ENCODE measurements at places on chromosomes 6 and 20.

- DNase-seq, result no peak
Observed at GRCh38 chr20:11158589-11158988, 484.8 kb upstream of the JAG1 start.

- DNase-seq, result no peak
Observed at GRCh38 chr6:144305985-144306384, 20.9 kb downstream of the UTRN start.

- DNase-seq, result no peak
Observed at GRCh38 chr20:15923030-15923776, 650.0 kb downstream of the KIF16B start.

- peak; percentile 61 for DNase-seq
Observed at GRCh38 chr6:162468326-162468725, 259.2 kb downstream of the PRKN start.

DNA sequence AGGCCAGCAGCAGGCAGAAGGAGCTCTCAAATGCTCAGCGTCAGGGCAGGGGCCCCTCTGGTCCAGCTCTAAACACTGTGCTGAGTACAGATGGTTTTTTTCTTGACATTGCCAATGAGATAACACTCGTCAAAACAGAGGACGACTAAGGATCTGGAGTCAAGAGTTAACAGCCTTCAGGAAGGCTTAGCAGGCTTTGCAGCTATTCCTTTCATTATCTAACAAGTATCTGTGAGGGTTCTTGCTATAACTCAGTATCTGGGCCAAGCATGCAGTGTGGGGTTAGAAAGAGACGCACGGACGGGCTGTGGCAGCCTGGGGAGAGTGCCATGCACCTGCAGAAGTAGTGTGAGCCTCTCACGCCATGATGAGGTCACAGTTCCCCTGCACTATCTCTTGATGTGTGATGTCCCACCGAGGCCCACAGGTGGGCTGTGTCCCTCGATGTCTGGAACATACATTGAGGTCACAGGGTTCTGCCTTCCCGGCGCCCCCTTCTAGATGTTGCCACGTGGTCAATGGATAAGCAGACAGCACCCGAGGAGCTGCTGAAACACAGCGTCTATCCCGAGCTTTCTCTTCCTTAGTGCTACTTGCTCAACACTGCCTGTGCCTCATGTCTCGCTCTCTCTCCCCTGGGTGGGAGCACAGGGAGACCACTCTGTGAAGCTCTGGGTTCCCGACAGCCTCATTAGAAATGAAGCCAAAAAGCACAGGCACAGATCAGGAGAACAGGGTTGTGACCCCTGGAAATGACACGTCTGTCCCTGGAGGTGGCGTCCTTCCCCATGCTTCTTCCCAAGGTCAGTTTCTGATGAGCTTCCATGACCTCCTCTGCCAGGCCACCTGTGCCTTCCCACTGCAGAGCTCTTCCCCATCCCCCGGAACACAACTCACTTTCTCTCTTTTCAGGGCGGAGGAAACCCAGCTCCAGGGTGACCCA is 85.5 kb upstream of the RPS6KA2 start:
- no peak for DNase-seq

DNA sequence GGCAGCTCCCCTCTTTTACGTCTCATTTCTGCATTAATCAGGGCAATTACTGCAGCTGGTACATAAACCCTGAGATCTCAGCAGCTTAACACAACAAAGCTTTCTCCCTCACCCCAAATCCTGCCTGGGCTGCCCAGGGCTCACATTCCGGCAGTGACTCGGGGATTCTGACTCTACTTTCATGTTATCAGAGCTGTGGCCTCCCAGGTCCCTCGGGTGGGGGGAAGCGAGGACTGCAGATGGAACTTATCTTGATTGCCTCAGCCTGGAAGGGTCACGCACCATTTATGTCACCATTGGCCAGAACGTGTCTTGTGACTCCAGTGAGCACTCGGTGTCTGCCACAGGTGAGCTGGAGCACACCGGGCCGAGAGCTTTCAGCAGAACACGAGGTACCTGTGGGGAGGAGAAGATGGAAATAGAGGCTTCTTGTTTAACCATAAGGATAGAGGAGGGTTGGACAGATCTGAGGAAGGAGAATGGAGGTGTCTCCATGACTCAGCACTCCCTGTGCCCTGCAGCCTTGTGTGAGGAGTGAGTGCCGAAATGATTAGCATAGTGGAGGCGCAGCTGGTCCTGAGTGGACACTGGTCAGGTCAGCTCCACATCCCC is 88.5 kb upstream of the EXOC2 start:
- no peak for DNase-seq

DNA sequence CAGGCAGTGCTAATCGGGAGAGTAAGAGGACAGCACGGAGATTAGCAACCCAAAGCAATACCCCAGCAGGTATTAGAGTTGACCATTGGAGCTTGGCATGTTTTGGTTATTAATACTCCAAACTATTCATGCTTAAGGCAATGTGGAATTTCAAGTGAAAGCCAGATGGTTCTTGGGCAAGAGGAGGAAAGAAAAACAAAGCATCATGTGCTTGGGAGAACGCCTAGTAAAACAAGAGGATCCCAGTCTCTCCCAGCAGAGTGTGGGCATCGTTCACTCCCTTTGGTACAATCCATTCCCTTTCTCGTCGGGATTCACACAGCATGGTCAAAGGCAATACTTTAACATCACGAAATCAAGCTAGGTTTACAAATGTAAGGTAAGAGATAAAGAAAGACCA is 349.8 kb downstream of the PRKN start:
- no peak for DNase-seq

DNA sequence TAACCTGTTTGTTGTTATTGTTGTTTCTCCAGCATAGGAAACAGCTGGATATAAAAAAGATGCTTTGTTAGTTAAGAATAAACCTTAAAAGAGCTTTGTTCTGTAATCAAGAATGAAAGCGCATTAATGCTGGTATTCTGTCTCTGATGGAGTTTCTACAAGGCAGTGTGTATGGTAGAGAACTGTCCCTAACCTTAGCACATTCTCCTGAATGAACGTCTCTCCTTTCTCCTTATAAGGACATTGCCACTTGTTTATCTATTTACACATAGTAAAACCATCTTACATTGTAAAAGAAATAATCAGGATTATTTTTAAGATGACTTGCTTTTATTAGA is 33.8 kb upstream of the LCA5 start:
- no peak for DNase-seq
